HEK293T (cell line): ENCODE measurements at places on chromosomes 16 and 17.

DNA sequence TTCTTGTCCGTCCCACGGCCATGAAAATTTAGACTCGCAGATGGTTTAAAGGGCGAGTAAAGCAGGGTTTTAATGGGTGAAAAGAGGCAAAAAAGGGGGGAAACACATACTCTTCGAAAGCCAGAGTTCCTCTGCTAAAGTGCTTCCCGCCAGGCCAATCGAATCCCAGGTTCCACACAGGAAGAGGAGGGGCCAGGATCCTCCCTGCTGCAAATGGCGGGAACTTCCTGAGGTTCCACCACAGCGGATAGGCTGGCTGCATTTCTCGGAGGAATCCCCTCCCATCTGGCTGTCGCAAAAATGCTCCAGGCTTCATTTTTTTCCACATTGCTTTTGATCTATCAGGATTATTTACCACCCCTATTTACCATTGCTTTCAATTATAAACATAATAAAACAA is 670.1 kb upstream of the CA10 start:
- DNase-seq = no peak

GRCh38 chr17:4766723-4767122 is 5.0 kb upstream of the TM4SF5 start:
- DNase-seq = no peak

DNA sequence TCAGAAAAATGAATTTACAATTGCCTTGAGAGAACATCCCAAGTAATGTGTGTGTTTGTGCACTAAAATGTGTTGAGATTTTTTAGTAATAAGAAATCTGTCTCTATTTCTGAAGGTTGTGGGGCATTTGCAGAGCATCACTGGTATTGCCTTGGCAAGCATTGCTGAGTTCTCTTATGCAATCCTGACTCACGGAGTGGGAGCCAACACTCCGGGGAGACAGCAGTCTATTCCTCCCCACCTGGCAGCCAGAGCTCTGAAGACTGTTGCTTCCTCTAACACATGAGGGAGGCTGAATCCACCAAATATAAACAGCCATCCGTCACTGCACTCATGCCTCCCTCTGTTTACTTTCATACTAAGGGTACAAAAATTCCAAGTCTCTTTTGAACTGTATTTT is 10.6 kb downstream of the CNTD1 start:
- DNase-seq = no peak

- peak; percentile 91 for DNase-seq
These were observed 41.1 kb upstream of the FOXJ1 start for GRCh38 chr17:76182016-76182764.

- DNase-seq = no peak
These were observed 20.4 kb downstream of the CDH3 start for GRCh38 chr16:68665501-68665900.

DNA sequence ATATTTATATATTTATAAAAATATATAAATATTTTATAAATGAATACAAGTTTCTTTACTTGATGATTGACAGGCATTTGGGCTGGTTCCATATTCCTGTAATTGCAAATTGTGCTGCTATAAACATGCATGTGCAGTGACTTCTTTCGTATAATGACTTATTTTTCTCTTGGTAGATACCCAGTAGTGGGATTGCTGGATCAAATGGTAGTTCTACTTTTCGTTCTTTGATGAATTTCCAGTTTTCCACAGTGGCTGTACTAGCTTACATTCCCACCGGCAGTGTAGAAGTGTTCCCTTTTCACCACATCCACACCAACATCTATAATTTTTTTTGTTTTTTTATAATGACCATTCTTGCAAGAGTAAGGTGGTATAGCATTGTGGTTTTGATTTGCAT is 7.8 kb downstream of the ACSM2B start:
- no peak for DNase-seq

- DNase-seq = no peak
These were observed 67.9 kb downstream of the TAOK1 start for GRCh38 chr17:29458066-29458465.

GRCh38 chr16:11254913-11255736 is 879 bp downstream of the SOCS1 start:
- DNase-seq = no peak

DNA sequence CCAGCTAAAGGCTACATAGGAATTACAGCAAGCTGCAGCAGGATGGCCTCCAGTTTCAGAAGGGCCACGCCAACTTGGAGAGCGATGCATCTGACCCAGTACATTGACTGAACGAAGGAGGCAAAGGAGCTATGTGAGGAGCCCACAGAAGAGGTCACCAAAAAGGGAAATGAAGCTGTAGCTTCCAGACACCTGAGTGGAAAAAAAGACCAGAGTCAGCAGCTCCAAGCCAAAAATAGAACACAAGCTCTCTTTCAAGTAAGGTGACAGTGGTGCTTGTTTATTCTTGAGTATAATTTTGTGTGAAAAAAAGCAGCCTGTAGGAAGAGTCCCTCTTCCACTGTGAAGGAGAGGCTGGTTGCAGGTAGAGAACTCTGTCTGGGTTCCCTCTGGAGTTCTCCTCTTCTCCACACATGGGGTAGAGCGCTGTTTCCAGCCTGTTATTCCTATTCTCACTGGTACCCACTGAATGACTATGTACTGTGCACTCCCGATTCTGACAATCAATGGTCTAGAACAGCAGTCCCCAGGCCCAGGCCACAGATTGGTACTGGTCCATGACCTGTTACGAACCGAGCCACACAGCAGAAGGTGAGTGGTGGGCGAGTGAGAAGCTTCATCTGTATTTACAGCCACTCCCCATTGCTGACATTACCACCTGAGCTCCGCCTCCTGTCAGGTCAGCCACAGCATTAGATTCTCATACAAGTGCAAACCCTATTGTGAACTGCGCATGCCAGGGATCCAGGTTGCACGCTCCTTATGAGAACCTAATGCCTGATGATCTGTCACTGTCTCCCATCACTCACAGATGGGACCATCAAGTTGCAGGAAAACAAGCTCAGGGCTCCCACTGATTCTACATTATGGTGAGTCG is 15.1 kb downstream of the CCL4 start:
- no peak for DNase-seq

- no peak for DNase-seq
These were observed 702 bp downstream of the IRX5 start for GRCh38 chr16:54931120-54932014.

DNA sequence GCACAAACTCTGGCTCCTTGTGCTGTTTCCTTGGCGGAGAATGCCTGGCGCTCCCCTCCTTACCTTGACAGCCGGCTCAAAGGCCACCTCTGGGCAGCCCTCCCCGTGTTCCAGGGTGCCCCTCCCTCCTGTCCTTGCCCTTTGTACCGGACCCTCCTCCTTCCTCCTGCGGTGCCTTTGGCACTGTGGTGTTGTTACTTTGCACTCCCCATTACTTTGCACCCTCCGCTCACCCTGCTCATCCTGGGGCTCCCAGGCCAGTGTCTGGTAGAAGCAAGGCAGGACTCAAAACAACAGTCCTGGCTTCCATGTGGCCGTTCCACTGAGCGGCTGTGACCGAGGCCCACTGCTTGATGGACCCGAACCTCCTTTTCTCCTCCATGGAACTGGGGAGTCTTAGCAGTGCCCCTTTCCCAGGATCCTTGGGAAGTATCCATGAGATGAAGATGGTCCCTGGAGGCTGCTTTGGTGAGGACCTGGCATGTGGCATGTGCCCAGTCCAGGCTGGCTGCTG is 147.8 kb downstream of the CMIP start:
- DNase-seq = no peak

DNA sequence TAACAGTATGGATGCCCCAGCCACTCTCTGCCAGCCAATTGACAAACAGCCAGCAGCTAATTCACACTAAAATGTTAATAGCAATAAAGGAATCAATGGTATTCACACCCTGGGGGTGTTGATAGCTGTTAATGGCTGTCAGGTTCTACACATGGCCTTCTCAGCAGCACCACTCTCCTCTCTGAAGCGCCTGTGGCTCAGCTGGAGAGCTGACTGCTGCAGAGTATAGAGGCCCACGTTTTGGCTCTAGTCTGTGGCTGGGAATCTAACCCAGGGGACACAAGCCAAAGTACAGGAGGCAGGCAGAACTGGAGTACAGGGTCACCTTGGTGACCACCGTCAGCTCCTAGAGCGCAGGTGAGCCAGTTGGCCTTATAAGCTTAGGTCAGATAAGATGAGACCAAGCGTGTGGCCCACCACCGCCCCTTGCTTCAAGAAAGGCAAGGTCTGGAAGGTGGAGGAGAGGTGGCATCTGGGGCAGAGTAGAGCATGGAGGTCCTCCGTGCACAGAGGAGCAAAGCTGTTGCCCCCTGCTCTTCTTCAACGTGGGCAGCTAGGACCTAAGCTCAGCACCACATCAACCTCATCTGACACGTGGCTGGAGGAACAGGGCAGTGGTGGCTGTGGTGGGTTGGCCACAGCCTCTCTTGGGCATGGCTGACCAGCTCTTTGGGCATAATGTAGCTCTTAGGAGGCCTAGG is 25.4 kb downstream of the CCR7 start:
- no peak for DNase-seq

- no peak for DNase-seq
These were observed 45.9 kb downstream of the MAPT start for GRCh38 chr17:45940293-45940692.

GRCh38 chr17:57466017-57466471 is 209.7 kb downstream of the MSI2 start:
- DNase-seq = no peak

- no peak for DNase-seq
These were observed 52.5 kb downstream of the WSB1 start for GRCh38 chr17:27346228-27346899.

GRCh38 chr16:80369138-80369958 is 171.4 kb upstream of the DYNLRB2 start:
- DNase-seq = peak; percentile 11
